ENCODE measurements at places on chromosomes 7 and 10. TPM values are rescaled to one million over a fixed set of nuclear protein-coding genes. Genes with fewer than 3 reads are reported as not detected.

DNA sequence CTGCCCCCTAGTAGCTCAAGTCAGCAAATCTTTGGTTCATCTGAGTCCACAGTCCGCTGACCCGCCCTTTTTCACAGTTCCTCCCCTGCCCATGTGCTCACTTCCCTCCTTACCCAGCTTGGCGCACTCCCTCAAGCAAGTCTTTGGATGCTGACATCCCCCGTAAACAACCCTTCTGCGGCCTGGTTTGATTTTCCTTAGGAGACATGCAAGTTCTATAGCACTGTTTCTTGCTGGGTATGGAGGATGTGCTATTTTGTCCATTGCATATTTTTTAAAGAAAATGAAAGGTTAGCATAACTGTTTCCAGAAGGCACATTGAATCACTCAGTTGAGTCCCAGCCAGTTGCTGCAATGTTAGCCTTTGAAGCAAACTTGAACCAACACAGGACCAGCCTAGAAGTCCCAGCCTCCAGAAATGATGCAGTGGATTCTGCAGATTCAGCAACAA is 38.2 kb downstream of the HTRA1 start:
- no peak overlapping the region for H3K4me3 ChIP-seq
- no peaks in the 10 kb centered on the region for H3K36me3 ChIP-seq
- no peaks in the 10 kb centered on the region for H3K4me1 ChIP-seq

DNA sequence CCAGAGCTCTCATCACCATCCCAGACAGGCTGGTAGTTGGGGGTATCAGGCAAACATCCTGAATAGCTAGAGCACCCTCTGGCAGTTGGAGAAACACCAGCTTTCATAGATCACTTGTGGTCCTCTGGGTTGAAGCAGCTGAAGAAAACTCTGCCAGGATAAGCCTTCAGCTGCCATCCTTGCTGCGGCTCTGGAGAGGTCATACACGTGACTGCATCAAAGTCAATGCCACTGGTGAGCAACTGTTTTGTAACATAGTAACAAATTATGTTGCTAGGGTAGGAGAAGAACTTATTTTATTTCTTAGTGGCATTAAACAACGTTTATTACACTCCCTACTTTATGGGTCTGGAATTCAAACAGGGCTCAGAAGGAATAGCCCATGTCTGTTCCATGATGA is 19.2 kb upstream of the PANK1 start:
- no peaks in the 10 kb centered on the region for H3K36me3 ChIP-seq
- no peak overlapping the region for H3K27ac ChIP-seq
- H3K4me3 ChIP-seq: no peak overlapping the region
- H3K4me1 ChIP-seq: no peaks in the 10 kb centered on the region
- no peak for DNase-seq

DNA sequence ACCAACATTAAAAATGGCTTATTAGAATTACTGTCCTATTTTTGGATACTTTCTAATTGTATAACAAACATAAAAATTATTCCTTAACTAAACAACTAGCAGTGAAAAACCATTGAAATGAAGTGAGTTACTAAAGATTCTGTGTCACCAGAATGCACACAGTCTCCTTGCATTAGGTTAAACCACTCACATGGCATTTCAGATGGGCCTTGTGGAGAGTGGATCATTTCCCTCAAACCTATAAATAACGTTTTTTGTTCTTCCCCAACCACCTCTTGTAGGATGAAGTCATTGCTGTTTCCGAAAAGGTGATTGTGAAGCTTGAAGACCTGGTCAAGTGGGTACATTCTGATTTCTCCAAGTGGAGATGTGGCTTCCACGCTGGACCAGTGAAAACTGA is 38.4 kb downstream of the ARID5B start:
- H3K4me3 ChIP-seq: no peak overlapping the region
- H3K27ac ChIP-seq: no peak overlapping the region
- no peaks in the 10 kb centered on the region for H3K36me3 ChIP-seq
- H3K27me3 ChIP-seq: no peaks in the 10 kb centered on the region

ATAD1 gene
- total RNA-seq: 41.6 TPM

DNA sequence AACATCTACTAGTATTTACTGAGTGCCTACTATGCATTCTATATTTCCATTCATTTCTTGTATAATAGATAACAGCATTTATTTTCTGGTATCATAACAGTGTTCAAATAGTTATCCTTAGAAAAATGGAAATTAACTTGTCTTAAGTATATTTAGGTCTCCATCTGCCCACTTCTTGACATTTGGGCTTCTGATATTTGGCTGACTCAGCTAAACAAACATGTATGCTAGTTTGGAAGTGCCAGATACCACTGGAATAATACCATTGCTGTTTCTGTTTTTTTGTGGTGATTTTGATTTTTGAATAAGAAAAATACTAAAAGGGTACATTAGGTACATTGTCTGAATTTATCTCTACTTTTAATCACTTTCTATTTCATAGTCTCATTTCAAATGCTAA is 169.2 kb downstream of the ST7 start:
- H3K4me1 ChIP-seq: no peaks in the 10 kb centered on the region
- no peak overlapping the region for H3K27ac ChIP-seq
- H3K4me3 ChIP-seq: no peak overlapping the region
- DNase-seq: no peak
- H3K27me3 ChIP-seq: no peaks in the 10 kb centered on the region

DNA sequence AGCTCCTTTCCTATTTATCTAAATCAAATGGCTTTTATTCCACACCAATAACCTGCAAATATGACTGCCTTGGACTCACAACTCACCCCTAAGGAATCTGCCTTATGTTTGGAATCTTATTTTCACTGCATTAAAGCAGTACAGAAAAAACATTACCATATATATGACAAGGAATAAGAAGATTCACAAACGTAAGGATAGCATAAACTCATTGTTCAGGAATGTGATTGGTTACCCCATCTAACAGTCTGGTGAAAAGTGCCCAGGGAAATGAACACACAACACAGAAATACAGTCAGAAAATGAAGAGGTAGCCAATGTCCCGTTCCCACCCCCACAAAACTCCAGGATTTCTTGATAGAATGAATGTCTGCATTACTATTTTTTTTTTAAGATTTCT is 2.0 kb downstream of the PPP3CB start:
- DNase-seq: no peak
- H3K27me3 ChIP-seq: no peaks in the 10 kb centered on the region
- peak overlapping the region; percentile 96 for H3K27ac ChIP-seq

FAM171A1 gene
- total RNA-seq: not detected

VGF gene
- total RNA-seq: 1.4 TPM
